Aorta (tissue), 5 donors: ENCODE measurements at places on chromosomes 3 and 15.

GRCh38 chr3:67592057-67592456, 62.4 kb downstream of the SUCLG2 start:
- no peak for DNase-seq

GRCh38 chr15:45326741-45327140, 51.6 kb downstream of the GATM start:
- DNase-seq = no peak

GRCh38 chr3:42118762-42119361, 27.7 kb downstream of the TRAK1 start:
- DNase-seq = no peak

DNA sequence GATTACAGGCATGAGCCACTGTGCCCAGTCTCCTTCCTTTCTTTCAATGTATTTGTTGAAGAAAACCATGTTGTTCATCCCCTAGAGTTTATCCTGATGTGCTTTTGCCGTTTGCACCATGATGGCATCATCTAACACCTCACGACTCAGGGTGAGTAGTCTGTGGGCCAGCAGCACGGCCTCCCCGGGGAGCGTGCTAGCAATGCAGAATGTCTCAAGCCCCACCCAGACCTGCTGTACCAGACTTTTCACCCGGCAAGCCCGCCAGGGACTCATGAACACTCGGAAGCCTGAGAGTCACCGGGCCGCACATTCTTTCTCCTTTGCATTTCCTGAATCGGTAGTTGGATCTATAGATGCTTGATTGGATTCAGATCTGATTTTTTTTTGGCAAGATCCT, 64.6 kb downstream of the RPN1 start:
- DNase-seq = no peak

- DNase-seq = no peak
These were observed 83.1 kb downstream of the SST start for GRCh38 chr3:187587076-187587475.

DNA sequence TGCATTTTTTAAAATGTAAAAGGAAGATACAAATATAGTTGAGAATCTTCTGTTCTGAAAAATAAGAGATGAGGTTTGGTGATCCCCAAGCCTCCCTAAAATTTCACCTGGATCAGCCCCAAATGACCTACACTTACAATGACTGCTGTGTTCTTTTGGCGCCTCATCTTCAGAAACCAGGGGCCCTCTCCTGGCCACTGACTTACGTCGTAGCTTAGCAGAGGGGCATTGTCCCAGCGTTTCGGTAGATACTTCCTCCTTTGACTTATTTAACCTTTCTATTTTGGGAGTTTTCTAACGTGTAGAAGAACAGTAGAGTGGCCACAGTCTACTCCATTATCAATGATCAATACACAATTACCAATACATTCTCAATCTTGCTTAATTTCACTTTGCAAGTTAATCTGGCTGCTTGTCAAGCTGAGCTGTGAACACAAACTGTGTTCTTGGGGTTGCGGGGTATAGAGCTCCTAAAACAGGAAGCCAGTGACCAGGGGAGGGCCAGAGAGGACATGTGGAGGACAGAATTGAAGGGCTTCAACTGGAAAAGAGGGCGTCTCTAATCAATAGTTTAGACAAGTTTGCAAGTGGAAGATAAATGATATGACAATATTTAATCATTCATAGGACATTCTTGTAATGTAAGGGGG, 419.5 kb downstream of the LPP start:
- DNase-seq = no peak

DNA sequence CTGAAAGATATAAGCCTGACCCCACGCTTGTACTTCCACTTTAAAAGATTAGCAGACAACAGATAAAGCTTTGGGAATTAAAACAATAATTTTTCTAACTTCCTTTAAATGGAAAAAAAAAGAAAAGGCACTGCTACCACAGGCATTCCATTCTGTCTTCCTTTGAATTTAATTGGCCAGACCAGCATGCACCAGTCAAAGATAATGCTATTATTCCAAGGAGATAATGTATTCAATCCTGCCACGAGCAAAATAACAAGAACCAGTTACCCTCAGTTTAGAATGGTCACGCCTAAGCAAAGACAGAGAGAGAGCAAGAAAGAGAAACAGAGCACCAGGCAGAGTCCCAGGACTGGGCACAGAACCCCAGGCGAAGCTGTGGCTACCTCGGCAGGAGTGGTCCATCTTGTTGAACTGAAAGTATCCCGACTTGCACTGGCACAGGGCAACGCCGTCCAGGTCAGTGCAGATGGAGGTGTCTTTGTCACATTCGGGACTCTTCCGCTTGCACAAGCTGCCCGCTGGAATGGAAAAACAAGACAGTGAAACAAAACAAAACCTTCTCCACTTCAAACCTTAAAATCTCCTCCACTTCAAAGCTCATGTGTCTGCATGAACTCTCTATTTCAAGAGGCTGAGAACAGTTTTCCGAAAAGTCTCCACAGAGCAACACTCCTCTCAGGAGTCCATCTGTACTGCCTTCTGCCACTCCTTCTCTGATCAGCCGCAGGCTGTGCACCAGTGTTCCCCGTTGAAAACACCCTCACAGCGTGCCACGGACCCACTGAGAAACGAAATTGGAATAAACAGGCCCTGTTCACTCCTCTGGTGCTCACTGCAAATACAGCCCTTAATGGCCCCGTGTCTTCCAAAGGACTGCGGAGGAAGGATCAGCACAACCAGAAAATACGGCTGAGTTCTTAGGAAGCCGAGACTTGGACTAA, 58.2 kb downstream of the HEG1 start:
- no peak for DNase-seq

GRCh38 chr3:12585970-12586369, 29.1 kb downstream of the MKRN2 start:
- DNase-seq = no peak

GRCh38 chr15:43515741-43516140, 1.7 kb upstream of the MAP1A start:
- no peak for DNase-seq

- no peak for DNase-seq
These were observed 124.3 kb upstream of the SPRED1 start for GRCh38 chr15:38128341-38128781.

DNA sequence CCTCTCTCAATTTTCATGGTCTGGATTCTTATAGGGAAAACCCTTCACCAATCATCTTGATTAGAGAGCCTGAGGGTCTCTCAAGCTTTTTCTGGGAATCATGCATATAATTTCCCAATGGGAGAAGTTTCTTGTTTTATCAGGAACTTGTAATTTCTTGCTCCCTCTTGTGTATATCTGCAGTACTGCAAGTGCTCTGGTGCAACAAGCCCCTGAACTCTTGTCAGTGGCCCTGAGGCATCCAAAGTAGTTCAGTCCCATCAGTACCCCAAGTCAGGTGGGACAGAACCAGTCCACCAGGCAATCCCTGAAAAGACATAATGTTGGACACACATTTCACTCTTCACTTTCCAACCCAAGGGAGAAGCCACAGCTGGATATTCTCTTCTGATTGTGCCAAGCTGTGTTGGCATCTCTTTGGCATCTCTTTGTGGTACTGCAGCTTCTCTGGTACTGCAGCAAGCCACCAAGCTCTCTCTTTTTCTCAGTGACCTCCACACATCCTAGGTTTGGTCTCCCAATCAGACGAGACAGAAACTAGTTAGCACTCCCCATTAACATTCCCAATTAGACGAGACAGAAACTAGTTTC, 214.5 kb downstream of the ZIC4 start:
- DNase-seq = no peak

DNA sequence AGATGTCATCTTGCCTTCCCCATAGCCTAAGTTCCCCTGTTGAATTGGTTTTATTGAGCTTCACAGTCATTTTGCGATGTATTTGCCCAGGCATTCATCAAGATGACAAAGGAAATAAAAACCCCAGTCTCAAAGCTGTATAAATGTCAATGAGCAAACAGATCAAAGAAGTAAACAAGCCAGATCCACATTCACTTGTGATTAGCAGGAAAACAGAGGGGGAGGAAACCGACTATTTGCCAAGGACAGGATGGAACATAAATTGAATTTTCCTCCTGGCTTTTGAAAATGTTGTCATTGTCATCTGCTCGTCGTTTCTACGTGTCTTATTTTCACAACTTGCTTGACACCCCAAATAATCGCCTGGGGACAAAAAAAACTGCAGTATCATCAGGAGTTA, 83.5 kb downstream of the SV2B start:
- no peak for DNase-seq

GRCh38 chr3:146339349-146339748, 88.4 kb upstream of the PLSCR4 start:
- no peak for DNase-seq
